ENCODE measurements at places on chromosomes 16 and 17.

DNA sequence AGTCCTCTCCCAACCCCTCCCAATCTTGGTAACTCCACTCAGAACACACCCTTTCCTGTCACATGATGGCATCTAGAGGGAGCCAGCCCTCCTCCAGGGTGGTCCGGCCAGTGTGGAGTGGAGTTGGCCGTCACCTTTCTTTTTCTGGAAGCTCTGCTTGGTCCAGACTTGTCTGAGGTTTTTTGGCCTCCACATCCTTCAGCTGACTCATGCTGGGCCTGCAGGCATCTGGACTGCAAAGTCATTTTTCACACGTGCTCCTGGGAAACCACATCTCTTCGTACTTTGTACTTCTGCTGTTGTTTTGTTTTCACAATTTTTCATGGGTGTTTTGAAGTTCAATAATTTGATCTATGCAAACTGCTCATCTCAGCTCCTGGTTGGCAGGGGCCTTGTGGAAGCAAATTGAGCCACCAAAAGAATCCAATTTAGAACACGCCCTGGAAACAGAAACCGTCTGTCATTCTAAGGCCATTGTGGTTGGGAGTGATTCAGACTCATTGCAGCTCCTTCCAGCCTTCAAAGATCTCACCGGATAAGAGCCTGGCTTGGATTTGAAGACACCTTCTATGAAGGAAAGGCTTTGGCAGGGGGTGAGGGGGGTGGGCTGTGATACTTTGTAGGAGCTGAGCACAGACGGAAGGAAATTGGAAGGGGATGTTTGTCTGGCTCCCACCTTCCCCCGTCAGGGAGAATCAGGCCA, 42.4 kb upstream of the NF1 start:
- H3K36me3 ChIP-seq: no peaks in the 10 kb centered on the region
- H3K27ac ChIP-seq: no peak overlapping the region
- no peaks in the 10 kb centered on the region for H3K4me1 ChIP-seq
- H3K4me3 ChIP-seq: no peak overlapping the region
- H3K27me3 ChIP-seq: no peaks in the 10 kb centered on the region

DNA sequence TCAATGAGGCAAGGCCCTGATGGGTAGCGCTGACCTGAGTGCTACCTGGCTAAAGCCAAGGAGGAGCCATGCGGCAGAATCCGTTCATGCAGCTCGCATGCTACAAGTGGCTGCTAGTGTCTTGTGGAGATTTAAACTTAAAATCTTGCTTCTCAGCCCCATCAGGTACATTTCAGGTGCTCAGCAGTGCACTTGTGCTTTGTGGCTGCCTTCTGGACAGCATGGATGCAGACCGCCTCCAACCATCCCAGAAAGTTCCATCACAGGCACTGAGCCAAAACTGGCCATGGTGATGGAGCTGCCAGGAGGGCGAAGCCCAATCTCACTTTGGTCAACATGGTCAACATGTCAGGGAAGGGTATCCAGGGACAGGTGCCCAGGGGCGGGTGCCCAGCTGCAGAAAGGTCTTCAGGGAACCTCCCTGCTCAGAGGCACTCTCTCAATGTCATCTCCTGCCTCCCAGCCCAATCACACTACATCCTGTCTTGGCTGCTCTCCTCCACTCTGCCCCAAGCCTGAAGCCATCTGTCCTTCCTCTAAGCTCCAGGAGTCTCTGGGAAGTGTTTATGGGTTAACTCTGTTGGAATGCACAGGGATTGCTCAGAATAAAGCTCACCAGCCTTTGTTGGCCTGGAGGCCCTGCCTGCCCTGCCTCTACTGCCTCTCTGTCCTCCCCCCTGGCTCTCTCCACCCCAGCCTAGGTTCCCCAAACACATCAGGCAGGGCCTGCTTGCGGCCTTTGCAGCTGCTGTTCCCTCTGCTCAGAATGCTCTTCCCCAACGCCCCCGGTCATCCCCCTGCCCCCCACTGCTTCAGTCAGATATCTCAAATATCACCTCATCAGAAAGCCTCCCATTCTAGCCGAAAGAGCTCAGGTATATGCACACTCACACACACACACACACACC, 18.3 kb upstream of the TNFRSF13B start:
- DNase-seq: no peak
- no peaks in the 10 kb centered on the region for H3K36me3 ChIP-seq
- no peak overlapping the region for H3K4me3 ChIP-seq
- H3K27ac ChIP-seq: no peak overlapping the region

- peaks cover 12% of the 10 kb centered on the region for H3K4me1 ChIP-seq
- H3K27me3 ChIP-seq: no peaks in the 10 kb centered on the region
- DNase-seq: no peak
These were observed 71.6 kb downstream of the WIPI1 start for GRCh38 chr17:68385490-68386215.

DNA sequence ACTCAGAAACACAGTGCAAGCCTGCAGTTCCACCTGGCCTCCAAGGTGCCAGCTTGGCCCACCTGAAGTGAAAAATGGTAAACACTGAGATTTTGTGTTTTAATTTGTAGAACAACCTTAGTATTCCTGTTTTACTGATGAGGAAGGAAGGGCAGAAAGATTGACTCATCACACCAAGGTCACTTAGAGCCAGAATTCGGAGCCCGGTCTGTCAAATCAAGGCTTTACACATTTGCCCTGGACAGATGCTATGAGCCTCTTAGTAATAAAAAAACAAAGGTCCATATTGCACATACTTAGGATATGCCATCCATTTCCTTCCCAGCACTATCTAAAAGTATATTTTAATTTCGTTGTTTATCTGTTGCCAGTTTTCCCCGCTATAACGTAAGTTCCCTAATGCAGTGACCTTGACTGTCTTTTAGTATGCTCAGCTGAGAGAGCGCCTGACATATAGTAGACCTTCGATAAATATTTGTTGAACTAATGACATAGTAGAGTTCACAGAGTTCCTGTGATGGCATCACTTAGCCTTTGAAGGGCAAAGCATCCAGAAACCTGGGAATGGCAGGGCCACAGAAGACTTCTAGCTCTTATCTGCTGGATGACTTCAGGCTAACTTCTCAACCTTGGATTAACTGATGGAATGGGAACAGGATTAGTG, 7.2 kb upstream of the TBKBP1 start:
- H3K27me3 ChIP-seq: no peaks in the 10 kb centered on the region
- H3K4me3 ChIP-seq: no peak overlapping the region
- H3K4me1 ChIP-seq: no peaks in the 10 kb centered on the region
- H3K27ac ChIP-seq: no peak overlapping the region

- peaks cover 5% of the 10 kb centered on the region for H3K4me1 ChIP-seq
- H3K27ac ChIP-seq: no peak overlapping the region
- H3K4me3 ChIP-seq: no peak overlapping the region
- no peak for DNase-seq
- no peaks in the 10 kb centered on the region for H3K27me3 ChIP-seq
These were observed 24.2 kb upstream of the NXPH3 start for GRCh38 chr17:49551221-49552069.

- no peaks in the 10 kb centered on the region for H3K4me1 ChIP-seq
- no peak for DNase-seq
- H3K4me3 ChIP-seq: no peak overlapping the region
- no peaks in the 10 kb centered on the region for H3K36me3 ChIP-seq
These were observed 53.5 kb downstream of the KLHDC4 start for GRCh38 chr16:87712184-87712762.
